GDM1 (cell line): ENCODE measurements at places on chromosomes 12 and 14.
A peak's percentile ranks its signal among the peaks of the same experiment; 100 is the strongest.

- no peak for DNase-seq
These were observed 133.1 kb downstream of the DAAM1 start for GRCh38 chr14:59321626-59321949.

DNA sequence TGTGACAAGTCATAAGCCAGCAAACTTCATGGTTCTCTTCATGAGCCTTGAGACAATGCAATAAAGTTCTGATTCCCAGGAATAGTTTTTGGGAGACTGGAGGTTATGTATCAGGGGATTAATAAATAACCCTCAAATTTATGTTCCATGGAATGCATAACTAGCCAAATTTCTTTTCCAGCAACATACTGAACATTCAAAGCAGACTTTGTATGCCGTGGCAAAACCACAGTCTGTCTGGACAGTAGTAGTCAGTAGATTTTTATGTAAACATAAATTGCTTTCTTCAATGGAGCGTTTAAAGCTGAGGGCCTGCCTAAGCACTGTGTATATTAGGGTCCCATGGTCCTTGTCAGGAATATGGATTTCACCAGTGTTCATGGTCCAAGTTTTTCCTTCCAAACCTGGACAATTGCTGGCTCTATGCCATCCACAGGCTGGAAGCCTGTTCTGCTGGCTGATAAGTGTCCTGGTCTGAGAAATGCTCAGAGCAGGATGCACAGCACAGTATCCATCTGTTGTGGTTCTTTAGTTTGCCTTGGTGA is 144.9 kb downstream of the SRGAP1 start:
- DNase-seq, result no peak

- no peak for DNase-seq
These were observed 159.3 kb downstream of the TTC7B start for GRCh38 chr14:90656973-90657372.

DNA sequence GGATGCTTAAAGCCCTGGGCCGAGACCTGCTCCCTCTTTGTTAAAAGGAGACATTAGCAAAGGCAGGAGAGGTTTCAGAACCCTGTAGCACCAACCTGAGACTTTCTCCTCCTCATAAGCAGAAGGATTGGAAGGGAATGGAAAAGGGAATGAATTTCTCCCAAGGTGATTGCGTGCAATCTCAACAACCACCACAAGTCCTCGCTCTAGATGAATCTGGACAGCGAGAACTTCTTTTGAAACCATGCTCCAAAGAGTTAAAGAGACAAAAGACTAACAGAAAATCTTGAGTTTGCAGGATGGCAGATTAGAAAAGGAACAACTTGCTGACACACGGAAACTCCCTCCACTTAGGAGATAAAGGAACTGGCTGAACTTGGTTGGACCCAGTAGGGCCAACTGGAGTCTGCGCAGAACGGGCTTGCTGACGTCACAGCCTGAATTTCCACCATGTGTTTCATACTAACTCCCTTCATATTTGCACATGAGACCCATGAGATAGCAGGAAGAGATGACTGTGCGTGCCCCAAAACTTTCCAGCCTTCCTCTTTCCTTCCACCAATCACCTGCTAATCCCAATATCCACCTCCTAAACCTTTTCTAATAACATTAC is 137.0 kb downstream of the PTPN11 start:
- no peak for DNase-seq

DNA sequence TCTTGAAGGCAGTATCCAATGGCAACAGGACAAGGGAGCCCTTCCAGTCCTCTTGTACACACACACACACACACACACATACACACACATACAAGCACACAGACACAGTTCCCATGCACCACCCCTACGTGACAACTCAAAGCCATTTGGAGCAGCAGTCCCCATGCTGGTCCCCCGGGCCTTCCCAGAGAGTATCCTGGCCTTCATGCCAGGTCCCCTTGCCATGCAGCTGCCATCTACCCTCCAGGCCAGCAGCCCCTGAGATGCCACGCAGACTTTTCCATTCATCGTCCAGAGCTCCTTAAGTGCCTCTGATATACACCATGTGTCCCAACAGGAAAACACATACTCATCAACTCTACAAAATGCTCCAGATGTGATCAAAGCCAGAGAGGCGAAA is 159.5 kb downstream of the ANO2 start:
- DNase-seq, result no peak

DNA sequence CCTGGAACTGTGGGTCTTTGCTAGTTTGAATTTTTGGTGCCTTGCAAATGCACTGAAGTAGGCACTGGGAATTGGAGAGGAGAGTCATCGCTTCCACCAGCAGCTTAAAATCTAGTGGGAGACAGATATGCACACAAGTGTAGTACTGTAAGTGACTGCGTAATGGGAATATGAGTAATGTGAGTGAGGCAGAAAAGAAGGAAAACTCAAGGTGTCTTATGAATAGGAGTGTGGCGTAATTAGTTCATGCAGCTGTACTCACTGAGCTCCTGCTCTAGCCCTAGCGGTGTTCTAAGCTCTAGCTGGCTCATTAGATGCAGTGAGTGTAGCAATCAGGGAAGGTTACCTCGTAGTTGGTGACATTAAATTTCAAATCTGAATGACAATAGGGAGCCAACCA is 2.8 kb downstream of the TCP11L2 start:
- no peak for DNase-seq

GRCh38 chr14:99758121-99758821 is 34.9 kb upstream of the EML1 start:
- DNase-seq, result no peak

DNA sequence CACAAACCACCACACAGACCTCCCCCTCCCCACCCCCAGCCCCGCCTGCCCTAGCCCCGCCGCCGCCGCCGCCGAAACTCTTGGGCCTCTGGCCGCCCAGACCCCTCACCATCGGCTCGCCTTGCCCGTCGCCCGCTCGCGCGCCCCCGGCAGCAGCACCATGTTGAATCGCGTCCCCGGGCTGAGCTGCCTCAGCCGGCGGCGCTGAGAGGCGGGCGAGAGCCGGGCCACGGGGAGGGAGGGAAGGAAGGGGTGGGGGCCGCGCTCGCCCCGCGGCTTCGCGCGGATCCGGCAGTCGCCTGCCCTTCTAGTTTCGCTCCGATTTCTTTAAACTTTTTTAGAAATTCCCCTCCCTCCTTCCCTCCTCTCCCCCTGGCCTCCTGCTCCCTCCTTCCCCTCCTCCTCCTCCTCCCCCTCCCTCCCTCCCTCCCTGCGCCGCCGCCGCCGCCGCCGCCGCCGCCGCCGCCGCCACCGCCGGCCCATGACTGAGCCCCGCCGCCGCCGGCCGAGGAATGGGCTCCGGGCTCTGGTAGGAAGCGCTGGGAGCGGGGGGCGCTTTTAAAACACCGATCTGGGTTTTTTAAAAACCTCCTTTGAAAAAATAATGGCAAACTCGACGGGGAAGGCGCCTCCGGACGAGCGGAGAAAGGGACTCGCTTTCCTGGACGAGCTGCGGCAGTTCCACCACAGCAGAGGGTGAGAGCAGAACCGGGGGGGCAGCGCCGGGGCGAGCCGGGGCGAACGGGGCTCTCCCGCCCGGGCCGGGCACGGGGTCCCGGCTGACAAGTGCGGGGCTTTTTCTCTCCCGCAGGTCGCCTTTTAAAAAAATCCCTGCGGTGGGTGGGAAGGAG is at the start of gene ARID2:
Gene ARID2 (plus strand): TSS at position 474 of the 851 bp plus-strand sequence. CDS start 131 bp downstream, at position 605.
- DNase-seq, result peak; percentile 74

- DNase-seq, result no peak
These were observed 14.4 kb downstream of the TEAD4 start for GRCh38 chr12:2973566-2973965.
